Ascending aorta (tissue), 2 donors: ENCODE measurements at places on chromosomes 11 and 22. TPM values are rescaled to one million over a fixed set of nuclear protein-coding genes. Genes with fewer than 3 reads are reported as not detected.

DNA sequence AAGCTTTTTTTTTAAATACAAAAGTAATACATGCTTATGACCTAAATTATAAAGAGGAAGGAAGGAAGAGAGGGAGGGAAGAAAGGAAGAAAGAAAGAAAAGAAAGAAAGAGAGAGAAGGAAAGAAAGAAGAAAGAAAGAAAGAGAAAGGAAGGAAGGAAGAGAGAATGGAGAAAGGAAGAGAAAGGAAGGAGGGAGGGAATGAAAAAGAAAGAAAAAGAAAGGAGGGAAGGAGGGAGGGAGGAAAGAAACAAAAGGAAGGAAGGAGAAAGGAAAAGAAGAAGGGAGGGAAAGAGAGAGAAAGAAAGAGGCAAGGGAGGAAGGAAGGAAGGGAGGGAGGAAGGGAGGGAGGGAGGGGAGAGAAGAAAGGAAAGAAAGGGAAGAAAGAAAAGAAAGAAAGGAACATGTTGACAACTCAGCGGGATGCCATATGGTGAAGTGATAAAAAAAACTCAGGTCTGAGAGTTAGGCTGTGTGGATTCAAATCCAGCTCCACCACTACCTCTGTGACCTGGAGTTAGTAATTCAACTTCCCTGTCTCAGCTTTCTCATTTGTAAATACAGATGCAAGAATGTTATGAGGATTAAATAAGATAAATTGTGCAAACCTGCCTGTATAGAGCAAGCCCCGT is 9.6 kb upstream of the EED start:
- H3K27ac ChIP-seq = no peak overlapping the region
- no peak overlapping the region for H3K4me3 ChIP-seq
- peaks cover 4% of the 10 kb centered on the region for H3K4me1 ChIP-seq
- H3K36me3 ChIP-seq = no peaks in the 10 kb centered on the region
- no peaks in the 10 kb centered on the region for H3K27me3 ChIP-seq
- DNase-seq = no peak

SHANK2 gene
- 0.53 TPM for total RNA-seq

DNA sequence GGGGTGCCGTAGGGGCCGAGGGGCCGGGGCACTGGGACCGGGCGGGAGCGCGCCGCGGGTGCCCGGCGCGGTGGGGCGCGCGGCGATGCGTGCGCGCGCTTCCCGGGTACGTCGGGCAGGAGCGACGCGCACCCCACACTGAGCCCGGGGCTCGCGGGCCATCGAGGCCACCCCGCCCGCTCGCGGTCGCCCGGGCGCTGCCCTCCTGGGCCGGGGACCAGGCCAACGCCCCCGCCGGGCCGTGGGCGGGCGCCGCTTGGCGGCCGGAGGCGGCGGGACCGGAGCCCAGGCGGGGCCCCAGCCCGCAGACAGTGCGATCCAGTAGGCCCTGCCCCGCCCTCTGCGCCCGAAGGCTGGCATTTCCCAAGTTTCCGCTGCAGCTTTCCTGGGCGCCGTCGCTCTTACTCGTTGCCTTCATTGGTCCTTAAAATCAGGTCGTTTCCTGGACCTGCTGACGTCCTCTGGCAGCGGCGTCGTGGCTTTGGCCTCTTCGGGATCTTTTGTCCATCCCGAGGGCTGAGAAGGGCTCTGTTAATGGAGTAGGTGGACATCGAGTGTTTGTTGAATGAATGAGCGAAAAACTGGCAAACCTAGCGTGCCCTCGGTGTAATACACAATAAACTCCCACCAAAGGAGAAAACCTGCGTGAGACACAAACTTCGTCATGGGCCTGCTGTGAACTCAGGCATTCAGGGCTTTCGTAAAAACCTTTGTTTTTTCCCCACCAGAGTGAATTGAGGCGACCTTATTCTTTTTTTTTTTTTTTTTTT is 638 bp downstream of the PARVA start:
- no peaks in the 10 kb centered on the region for H3K4me1 ChIP-seq
- no peak for DNase-seq
- peak overlapping the region; percentile 88 for H3K4me3 ChIP-seq
- peak overlapping the region; percentile 97 for H3K27ac ChIP-seq
- peaks cover 8% of the 10 kb centered on the region for H3K36me3 ChIP-seq
- no peaks in the 10 kb centered on the region for H3K27me3 ChIP-seq

CABP4 gene
- total RNA-seq = not detected

LGALS12 gene
- total RNA-seq = not detected

- H3K27ac ChIP-seq = no peak overlapping the region
- no peaks in the 10 kb centered on the region for H3K4me1 ChIP-seq
- no peaks in the 10 kb centered on the region for H3K36me3 ChIP-seq
- H3K27me3 ChIP-seq = no peaks in the 10 kb centered on the region
- no peak for DNase-seq
These were observed 553.5 kb downstream of the TBC1D22A start for GRCh38 chr22:47315862-47316419.

GRCh38 chr11:109237636-109238035 is 184.4 kb upstream of the C11orf87 start:
- no peak for DNase-seq
- no peaks in the 10 kb centered on the region for H3K36me3 ChIP-seq
- no peak overlapping the region for H3K4me3 ChIP-seq

- peaks cover 5% of the 10 kb centered on the region for H3K4me1 ChIP-seq
- peak overlapping the region; percentile 33 for H3K27ac ChIP-seq
- DNase-seq = no peak
- peaks cover 10% of the 10 kb centered on the region for H3K36me3 ChIP-seq
- H3K27me3 ChIP-seq = no peaks in the 10 kb centered on the region
These were observed 2.7 kb downstream of the CCND1 start for GRCh38 chr11:69643646-69644045.

ADAMTS15 gene
- 20.4 TPM for total RNA-seq

GRCh38 chr11:77322506-77322905 is 21.0 kb upstream of the GDPD4 start:
- no peak overlapping the region for H3K4me3 ChIP-seq
- no peak for DNase-seq
- H3K27ac ChIP-seq = no peak overlapping the region
- peaks cover 29% of the 10 kb centered on the region for H3K36me3 ChIP-seq
